ENCODE measurements at places on chromosomes 7 and 10.

- DNase-seq, result no peak
Measured at GRCh38 chr7:70344726-70345125, 746.5 kb downstream of the AUTS2 start.

- DNase-seq, result no peak
Measured at GRCh38 chr7:123485187-123485586, 49.2 kb downstream of the IQUB start.

DNA sequence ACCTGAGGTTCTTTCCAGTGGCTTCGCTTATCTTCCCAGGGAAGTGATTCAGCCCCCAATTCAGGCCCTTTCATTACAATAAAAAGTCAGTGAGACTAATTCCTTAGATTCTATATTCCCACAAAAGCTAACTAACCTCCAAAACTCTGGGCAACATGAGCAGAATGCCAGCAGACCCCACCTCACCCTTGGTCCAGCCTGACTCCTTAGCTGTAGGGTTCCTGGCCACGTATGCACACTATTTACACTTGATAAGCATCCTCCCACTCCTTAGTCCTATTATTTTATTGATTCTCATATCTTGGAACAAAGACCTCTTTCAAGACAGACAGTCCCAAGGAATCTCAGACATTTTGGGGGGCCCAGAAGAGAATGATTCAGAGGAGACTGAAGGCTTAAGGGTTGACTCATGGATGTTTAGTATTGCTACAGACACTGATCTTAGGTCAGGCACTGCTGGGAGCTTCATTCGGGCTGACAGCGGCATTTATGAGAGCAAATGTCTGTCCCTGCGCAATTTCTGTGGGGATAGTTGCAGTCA is 162.6 kb upstream of the GDF10 start:
- DNase-seq, result no peak

- peak; percentile 14 for DNase-seq
Measured at GRCh38 chr7:66099551-66100407, 14.9 kb upstream of the CRCP start.
